Esophagus muscularis mucosa (tissue), 4 donors: ENCODE measurements at places on chromosomes 2 and 18. TPM values are rescaled to one million over a fixed set of nuclear protein-coding genes. Genes with fewer than 3 reads are reported as not detected.

MYO5B gene
- total RNA-seq, result 2.0 TPM

DNA sequence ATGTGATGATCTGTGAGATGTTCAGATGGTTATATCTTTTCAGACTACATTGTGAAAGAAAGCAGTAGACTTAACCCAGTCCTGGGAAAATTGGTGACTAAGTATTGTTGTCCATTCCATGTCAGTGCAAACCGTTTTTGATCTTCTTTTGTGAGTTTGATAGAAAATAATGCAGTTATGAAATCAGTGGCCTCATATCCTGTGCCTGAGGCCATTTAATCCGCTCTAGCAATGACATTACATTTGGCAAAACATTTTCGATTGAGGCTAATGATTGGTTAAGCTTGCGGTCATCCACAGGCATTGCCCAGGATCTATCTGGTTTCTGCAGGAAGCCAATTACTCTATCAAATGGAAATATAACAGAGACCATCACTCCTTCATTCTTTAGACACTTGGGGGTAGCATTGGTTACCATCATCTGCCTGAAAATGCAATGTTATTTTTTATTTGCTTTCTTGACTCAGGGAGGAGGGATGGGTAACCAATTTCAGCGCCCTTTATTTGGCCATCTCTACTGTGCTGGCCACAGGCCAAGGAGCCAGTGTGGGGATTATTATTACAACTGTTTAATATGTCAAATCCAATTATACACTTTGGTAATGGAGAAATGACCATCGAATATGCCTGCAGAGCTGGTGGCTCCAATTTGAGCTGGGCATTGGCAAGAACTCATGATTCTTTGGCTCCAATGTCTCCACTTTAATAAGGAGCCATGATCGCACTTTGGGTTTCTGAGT lies 33.6 kb downstream of the TRIB2 start:
- no peaks in the 10 kb centered on the region for H3K27me3 ChIP-seq
- no peak overlapping the region for H3K27ac ChIP-seq
- DNase-seq, result no peak

- H3K36me3 ChIP-seq, result no peaks in the 10 kb centered on the region
- H3K4me1 ChIP-seq, result no peaks in the 10 kb centered on the region
- H3K27me3 ChIP-seq, result no peaks in the 10 kb centered on the region
- no peak overlapping the region for H3K27ac ChIP-seq
Observed at GRCh38 chr2:195343540-195343939, 313.5 kb upstream of the SLC39A10 start.

CNRIP1 gene
- 28.2 TPM for total RNA-seq

TGFBRAP1 gene
- total RNA-seq, result 31.7 TPM

DNA sequence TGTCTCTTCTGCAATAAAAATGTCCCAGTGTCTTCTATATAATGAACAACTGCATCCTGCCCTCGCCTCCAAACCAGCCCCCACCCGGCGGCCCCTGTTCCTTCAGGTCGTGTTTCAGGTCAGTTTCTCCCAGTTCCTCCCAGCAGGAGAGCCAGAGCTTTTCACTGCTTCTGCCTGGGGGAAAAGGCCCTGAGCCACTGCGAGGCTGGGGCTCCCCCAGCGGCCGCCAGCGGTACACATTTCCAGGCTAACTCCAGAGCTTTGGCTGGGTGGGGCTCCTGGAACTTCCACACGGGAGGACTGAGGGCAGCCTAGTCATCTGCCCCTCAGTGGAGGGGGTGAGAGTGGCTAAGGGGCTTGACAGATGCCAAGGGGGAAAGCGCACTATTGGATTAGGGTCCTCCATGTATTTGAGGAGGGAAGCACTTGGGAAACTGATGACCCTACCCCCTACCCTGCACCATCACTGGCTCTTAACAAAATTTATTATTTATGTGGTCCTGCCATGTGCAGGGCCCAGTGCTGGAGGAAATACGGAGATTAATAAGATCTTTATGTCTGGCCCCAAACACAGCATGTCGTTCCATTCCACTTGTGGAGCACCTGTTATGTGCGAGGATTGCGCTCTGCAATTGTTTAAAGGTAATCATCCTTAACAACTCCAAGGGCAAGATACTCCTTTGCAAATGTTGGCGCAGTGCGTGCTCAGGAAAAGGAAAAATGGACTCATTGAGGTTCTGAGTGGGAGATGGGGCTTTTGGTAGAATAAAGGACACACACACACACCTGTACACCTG lies 17.3 kb upstream of the CYS1 start:
- H3K36me3 ChIP-seq, result no peaks in the 10 kb centered on the region
- no peak overlapping the region for H3K4me3 ChIP-seq
- DNase-seq, result no peak

GRCh38 chr2:211836409-211836808 lies 702.2 kb downstream of the ERBB4 start:
- H3K27ac ChIP-seq, result no peak overlapping the region
- no peak for DNase-seq
- no peaks in the 10 kb centered on the region for H3K4me1 ChIP-seq
- H3K27me3 ChIP-seq, result no peaks in the 10 kb centered on the region
- H3K36me3 ChIP-seq, result no peaks in the 10 kb centered on the region

GRCh38 chr2:2795438-2796091 lies 464.5 kb upstream of the MYT1L start:
- no peak for DNase-seq
- no peaks in the 10 kb centered on the region for H3K4me1 ChIP-seq
- H3K36me3 ChIP-seq, result no peaks in the 10 kb centered on the region
- no peaks in the 10 kb centered on the region for H3K27me3 ChIP-seq
- no peak overlapping the region for H3K27ac ChIP-seq

DNA sequence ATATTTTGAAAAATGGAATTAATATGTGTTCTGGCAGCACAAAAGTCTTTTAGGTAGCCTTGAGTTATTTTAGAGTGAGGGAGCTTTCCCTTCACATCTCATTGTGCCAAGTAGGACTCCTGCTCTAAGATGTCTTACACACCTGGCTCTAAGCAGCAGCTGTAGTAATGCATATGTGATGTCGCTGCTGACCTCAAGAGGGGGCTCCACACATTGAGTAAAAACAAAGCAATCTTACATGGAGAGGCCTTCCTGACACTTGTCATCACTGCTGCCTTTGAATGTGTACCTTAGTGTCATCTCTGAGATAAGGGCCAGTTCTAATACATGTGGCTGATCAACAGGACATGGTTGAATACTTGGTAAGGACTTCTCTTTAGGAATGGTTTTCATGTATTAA lies 75.8 kb downstream of the ACTR3 start:
- no peaks in the 10 kb centered on the region for H3K36me3 ChIP-seq
- no peak overlapping the region for H3K27ac ChIP-seq
- H3K4me3 ChIP-seq, result no peak overlapping the region
- no peaks in the 10 kb centered on the region for H3K27me3 ChIP-seq
- DNase-seq, result no peak

GRCh38 chr2:42860319-42861094 lies 68.1 kb upstream of the HAAO start:
- H3K4me3 ChIP-seq, result no peak overlapping the region
- H3K27ac ChIP-seq, result no peak overlapping the region
- H3K36me3 ChIP-seq, result no peaks in the 10 kb centered on the region
- DNase-seq, result no peak

- no peaks in the 10 kb centered on the region for H3K36me3 ChIP-seq
- no peaks in the 10 kb centered on the region for H3K27me3 ChIP-seq
- no peak overlapping the region for H3K4me3 ChIP-seq
- H3K4me1 ChIP-seq, result no peaks in the 10 kb centered on the region
- no peak for DNase-seq
- H3K27ac ChIP-seq, result no peak overlapping the region
Observed at GRCh38 chr2:48971801-48972200, 182.5 kb downstream of the FSHR start.

FBXO41 gene
- 3.1 TPM for total RNA-seq

GRCh38 chr2:119939915-119940314 lies 73.0 kb upstream of the EPB41L5 start:
- H3K36me3 ChIP-seq, result peaks cover 9% of the 10 kb centered on the region
- H3K4me3 ChIP-seq, result no peak overlapping the region
- H3K4me1 ChIP-seq, result peaks cover 8% of the 10 kb centered on the region
- H3K27me3 ChIP-seq, result no peaks in the 10 kb centered on the region
- no peak overlapping the region for H3K27ac ChIP-seq

GRCh38 chr18:13202571-13202970 lies 16.0 kb upstream of the LDLRAD4 start:
- no peak overlapping the region for H3K27ac ChIP-seq
- H3K27me3 ChIP-seq, result no peaks in the 10 kb centered on the region
- H3K4me3 ChIP-seq, result no peak overlapping the region
- H3K36me3 ChIP-seq, result no peaks in the 10 kb centered on the region
- no peaks in the 10 kb centered on the region for H3K4me1 ChIP-seq

DNA sequence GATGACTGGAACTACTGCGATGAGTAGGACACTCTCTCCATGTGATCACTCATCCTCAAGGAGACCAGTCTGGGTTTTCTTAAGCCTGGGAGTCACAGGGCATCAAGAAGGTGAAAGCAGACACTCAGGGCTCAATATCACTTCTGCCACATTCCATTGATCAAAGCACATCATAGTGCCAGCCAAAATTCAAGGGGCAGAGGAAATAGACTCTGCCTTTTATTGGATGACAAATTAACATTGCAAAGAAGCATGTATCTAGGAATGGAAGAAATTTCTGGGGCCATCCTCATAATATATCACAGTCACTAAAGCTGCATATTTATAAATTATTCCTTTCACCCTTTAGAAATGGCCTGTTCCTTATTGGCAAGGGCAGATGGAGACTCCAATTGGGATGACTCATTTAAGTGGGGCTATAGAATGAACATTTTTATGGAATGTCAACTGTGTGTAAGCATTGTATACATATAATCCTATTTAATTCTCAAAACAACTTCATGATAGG lies 114.8 kb upstream of the CDC42EP3 start:
- no peak overlapping the region for H3K4me3 ChIP-seq
- H3K4me1 ChIP-seq, result peaks cover 25% of the 10 kb centered on the region
- DNase-seq, result peak; percentile 80
- H3K27me3 ChIP-seq, result no peaks in the 10 kb centered on the region

DNA sequence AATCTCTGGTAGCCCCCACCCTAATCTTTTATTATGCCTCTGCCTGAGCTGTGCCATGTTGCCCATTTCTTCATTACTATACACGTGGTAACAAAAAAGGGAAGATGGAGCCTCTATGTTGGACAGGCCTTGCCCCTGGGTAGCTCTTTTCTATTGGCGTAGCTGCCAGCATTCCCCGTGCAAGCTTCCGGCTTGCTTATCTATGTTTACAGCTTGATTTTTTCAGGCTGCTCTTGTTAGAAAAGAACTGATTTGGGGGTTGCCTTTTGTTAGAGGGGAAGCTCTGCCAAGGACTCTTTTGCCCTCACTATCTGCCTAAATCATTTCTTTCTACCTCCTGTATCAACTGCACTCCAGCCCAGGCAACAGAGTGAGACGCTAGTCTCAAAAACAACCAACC lies 45.5 kb upstream of the ZSWIM2 start:
- no peaks in the 10 kb centered on the region for H3K27me3 ChIP-seq
- DNase-seq, result no peak
- no peak overlapping the region for H3K4me3 ChIP-seq
- H3K4me1 ChIP-seq, result no peaks in the 10 kb centered on the region

DNA sequence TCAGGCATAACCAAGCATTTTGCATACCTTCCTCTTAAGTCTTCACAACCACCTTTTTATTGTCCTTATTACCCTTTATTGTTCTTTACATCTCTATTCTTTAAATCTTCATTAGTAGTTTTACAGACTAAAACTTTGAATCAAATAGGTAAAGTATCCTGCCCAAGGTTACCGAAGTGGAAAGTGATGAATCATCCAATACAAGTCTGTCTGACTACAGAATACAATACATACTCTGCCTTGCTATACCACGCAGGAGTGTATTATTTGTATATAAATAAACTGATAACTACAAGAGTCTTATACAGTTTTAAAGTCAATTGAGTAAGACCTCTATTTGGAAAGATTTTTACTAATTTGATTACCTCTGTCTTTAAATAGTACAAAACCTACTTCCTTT lies 196.0 kb downstream of the ZEB2 start:
- no peak overlapping the region for H3K27ac ChIP-seq
- H3K4me1 ChIP-seq, result no peaks in the 10 kb centered on the region
- no peaks in the 10 kb centered on the region for H3K27me3 ChIP-seq

- peaks cover 11% of the 10 kb centered on the region for H3K27me3 ChIP-seq
- no peak overlapping the region for H3K27ac ChIP-seq
- no peaks in the 10 kb centered on the region for H3K4me1 ChIP-seq
Observed at GRCh38 chr18:37289423-37289822, 276.2 kb downstream of the CELF4 start.

DNA sequence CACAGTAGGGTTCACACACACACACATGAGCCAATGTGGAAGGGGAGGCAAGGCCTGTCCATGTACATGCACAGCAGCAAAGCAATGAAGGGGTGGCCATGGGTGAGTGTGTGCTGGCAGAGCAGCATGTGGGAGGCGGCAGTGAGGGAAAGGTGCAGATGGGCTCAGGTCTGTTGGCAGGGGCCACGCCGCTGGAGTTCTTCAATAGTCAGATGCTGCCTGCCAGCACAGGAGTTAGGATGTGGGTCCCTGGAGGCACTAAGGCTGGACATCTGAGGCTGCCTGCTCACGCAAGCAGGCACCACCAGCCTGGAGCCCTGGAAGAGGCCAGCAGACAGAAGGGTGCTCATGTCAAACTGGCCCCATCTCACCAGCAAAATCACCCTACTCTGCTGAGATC lies 1304.9 kb downstream of the DSC3 start:
- DNase-seq, result no peak
- no peak overlapping the region for H3K27ac ChIP-seq
- no peaks in the 10 kb centered on the region for H3K27me3 ChIP-seq
- H3K36me3 ChIP-seq, result no peaks in the 10 kb centered on the region

- peaks cover 4% of the 10 kb centered on the region for H3K36me3 ChIP-seq
- DNase-seq, result no peak
- H3K4me3 ChIP-seq, result no peak overlapping the region
- peaks cover 32% of the 10 kb centered on the region for H3K4me1 ChIP-seq
- peak overlapping the region; percentile 82 for H3K27ac ChIP-seq
Observed at GRCh38 chr2:85785871-85786270, 32.1 kb downstream of the ATOH8 start.

- no peaks in the 10 kb centered on the region for H3K4me1 ChIP-seq
- H3K4me3 ChIP-seq, result no peak overlapping the region
- DNase-seq, result no peak
- H3K36me3 ChIP-seq, result peaks cover 46% of the 10 kb centered on the region
Observed at GRCh38 chr18:62558015-62558663, 35.3 kb downstream of the ZCCHC2 start.

FKBP1B gene
- 11.2 TPM for total RNA-seq
